ENCODE measurements at places on chromosomes 6 and 20.

DNA sequence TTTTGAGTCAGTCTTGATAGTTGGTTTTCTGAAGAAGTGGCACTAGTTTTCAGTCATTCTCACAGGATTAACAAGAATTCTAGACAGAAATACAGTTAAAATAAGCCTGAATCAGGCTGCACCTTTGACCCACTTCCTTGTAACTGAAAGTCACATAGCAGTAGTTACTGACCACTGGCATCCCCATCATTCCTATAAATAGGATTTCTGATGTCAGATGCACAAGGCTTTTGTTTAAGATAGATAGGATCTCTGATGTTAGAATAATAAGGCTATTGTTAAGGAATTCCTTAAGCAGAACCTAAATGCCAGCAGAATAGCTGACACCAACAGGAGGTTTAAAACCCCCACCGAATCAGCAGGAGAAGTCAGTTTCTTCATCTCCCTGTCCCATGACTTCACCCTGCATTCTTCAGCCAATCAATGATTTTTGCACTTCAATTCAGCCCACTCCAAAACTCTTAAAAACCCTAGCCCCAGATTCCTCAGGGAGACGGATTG is 30.6 kb upstream of the ZBTB24 start:
- DNase-seq: no peak

GRCh38 chr6:51450958-51451357 is 632.3 kb downstream of the TFAP2B start:
- DNase-seq: no peak

DNA sequence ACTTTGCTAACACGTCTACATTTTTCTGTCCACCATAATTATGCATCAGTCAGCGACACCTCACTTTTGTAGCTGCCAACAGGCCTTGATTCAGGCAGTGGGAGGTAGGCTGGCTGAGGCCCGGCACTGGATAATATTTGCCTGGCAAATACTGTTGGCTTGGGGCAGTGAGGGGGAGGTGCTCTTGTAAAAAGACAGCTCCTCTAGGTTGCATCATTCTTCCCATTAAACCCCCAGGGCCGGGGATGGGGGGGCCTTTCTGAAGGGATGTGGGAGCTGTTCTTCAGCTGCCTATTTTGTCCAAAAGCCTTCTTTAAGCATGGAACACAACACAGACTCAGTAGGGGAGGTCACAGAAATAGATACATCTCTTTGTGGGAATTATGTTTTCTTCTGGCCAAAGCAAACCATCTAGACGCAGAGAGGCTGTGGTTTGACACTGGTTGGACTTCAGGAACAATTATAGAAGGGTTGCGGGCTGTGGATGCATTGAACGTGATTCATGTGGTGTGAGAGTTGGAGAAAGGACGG is 338.3 kb upstream of the NT5E start:
- no peak for DNase-seq

- no peak for DNase-seq
Measured at GRCh38 chr6:42418724-42419123, 33.0 kb downstream of the TRERF1 start.

DNA sequence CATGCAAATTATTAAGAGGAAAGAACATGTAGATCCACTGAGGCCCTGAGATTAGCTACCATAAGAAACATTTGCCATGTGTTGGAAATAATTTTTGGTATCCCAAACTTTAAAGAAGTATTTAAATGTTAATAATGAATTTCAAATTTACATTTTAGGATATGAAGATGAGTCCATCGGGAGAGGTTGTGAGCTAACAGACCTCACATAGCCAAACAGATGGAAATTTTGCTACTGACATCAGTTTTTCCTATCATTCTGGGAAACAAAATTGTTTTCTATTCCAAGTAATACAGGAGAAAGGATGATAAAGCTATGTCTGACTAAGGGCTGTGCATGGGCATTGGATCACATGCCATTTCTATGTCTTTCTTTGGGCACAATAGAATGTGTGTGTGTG is 809.6 kb downstream of the TENT5A start:
- no peak for DNase-seq

GRCh38 chr20:59006167-59006863 is 739 bp downstream of the CTSZ start:
- no peak for DNase-seq

DNA sequence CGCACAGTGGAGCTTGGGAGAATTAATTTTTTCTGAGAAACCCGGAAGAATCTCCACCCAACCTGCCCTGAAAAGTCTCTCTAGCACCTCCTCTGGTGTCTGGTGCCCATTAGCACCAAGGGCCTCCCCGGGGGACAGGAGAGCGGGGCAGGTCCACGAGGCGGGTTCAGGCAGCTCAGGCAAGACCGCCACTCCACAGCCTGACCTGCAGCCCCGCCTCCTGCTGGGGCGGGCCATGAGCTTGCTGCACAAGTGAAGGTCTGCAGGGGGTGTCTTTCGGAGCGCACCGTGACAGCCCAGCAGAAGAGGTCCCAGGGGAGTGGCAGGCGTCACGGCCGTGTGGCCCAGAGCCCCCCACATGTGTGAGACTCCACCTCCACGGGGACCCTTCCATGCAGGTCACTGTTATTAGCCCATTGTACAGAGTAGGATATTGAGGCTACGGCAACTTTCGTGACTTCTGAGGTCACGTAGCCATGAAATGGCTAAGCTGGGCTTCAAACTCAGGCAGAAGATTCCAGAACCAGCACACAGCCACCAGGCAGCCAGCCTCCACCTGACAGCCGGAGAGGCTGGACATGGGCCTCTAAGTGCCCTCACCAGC is 63.9 kb upstream of the SLCO4A1 start:
- no peak for DNase-seq

DNA sequence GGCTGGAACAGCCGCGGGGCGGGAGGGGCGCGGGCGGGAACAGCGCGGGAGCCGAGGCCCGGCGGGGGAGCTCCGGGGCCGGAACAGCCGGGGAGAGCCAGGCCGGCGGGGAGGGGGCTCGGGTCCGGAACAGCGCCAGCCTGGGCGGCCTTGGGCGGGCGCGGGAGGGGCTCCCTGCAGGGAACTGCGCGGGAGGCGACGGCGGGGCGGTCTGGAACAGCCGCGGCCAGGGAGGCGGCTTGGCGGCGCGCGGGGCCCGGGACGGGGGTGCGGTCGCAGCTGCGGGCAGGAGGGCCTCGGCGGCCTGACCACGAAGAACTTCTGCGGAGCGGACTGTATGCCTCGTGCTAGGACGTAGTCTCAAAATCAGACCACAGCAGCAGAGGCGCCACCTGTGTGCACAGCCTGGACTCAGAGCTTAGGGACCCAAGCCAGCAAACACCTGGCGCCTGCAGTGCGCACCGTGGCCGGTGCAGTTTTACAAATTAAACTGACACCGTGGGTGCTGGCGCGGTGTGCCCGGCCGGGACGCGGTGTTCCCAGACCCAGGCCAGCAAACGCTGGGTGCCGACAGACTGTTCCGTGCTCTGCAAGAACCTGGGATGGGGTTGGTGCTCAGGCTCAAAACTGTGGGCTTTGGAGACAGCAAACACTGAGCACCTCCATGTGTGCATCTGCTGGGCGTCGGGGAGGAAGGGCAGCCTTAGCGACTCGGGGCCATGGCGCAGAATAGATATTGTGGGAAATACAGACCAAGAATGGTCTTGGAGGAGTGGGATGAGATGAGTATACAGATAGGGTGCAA is 572 bp downstream of the ZNF341 start:
- peak; percentile 50 for DNase-seq

GRCh38 chr20:61801857-61802442 is 263.7 kb downstream of the TAF4 start:
- no peak for DNase-seq

DNA sequence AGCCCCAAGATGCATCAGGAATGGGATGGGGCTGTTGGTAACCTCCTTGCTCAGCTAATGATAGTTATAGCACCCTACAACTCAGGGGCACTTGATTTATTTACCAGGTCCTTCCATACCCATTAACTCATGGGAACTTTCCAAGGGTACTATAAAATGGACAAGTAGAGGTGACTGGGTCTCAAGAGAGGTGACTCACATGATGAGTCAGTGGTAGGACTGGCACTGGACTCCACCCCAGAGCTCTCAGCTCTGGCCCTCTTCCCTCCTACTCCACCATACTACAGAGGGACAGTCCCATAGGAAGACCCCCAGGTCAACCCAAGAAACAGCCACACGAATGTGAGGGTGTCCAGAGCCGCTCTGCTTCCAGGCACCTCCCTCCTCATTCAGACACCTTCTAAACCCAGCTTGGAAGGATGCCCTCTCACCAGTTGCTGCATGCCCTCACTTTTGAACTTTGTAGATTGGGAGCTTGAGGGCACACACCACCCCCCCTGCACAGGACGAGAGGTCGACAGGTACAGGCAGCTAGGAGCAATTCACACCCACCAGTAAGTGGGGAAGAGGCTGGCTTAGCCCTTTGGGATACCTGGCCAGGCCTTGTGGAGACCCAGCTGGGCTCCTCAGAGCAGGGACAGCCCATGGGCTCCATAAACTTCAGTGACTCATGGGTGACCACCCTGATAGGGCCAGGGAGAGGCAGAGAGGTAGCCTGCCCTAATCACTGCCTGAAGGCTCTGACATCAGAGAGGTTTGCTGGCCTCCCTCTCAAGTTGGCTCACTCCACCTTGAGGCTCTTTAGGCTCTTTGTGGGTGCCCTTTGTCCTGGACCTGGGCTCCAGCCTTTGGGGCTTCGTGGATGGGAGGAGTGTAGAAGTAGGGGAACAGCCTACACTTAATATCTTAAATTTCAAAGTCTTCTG is 81.6 kb upstream of the MLN start:
- no peak for DNase-seq

- no peak for DNase-seq
Measured at GRCh38 chr6:158290040-158290439, 22.2 kb upstream of the TULP4 start.

DNA sequence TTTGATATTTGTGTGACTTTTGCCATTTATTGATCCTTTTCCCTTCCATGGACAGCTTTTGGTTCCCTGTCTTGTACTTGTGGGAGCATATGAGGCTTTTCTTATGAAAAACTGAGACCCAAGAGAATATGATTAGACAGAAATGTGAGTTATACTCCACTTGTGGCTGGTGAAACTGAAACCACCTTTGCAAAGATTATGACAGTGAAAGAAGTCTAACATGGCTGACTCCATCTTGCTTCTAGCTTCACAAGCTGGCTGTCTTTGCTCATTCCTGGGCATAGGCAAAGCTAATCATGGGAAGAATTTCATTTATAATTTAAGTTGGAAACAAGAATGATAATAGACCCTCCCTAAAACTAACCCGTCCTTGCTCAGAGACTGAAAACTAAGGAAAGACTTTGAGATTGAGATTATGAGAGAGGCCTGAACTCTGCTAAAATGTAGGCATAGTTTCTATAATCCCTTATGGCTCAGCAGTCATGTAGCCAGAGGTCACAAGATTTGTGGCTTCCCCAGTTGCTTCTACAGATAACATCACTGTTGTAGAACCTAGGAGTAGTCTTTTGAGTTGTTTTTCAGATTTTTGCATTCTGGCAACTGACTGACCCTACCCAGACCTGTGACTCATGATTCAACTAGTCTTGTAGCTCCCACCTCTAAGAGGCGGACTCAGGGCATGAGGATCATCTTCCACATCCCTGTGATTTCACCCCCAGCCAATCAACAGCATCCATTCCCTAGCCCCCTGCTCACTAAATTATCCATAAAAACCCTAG is 50.9 kb upstream of the CD2AP start:
- no peak for DNase-seq

DNA sequence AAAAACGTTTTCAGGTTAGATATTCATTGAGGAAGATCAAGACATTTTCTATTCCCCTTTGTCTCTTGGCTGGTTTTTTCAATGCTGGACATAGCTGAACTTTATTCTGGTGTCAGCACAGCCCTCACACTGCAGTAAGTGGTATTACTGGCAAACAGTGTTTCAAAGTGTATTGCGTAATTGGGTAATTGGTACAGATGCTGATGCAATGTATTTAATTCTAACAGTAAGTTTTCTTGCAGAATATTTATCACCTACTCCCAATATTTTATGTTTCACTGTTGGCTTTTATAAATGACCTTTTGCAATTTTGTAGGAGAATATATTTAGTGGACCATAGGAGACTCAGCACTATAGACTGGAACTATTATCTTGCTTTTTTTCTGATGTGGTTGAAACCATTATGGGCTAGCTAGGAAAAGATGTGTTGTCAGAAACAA is 287.6 kb upstream of the SOX4 start:
- no peak for DNase-seq

GRCh38 chr20:61454053-61454452 is 202.0 kb downstream of the CDH4 start:
- DNase-seq: no peak

GRCh38 chr6:149062653-149063348 is 254.7 kb upstream of the TAB2 start:
- DNase-seq: no peak

GRCh38 chr20:22080985-22081384 is 375.5 kb downstream of the PAX1 start:
- no peak for DNase-seq

DNA sequence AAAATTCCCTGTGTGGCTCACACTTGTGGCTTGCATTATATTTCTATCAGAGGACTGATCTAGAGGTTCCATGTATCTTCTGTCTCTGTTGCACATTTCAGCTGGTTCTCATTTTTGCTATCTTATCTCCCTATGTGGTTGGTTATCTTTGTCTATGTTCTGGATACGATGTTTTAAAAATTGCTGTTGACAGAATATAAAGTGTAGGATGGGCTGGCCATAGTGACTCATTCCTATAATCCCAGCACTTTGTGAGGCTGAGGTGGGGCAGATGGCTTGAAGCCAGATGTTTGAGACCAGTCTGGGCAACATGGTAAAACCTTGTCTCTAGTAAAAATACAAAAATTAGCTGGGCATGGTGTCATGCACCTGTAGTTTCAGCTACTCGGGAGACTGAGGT is 9.9 kb upstream of the ULBP3 start:
- DNase-seq: no peak

- no peak for DNase-seq
Measured at GRCh38 chr6:148037496-148037895, 305.1 kb upstream of the SASH1 start.

DNA sequence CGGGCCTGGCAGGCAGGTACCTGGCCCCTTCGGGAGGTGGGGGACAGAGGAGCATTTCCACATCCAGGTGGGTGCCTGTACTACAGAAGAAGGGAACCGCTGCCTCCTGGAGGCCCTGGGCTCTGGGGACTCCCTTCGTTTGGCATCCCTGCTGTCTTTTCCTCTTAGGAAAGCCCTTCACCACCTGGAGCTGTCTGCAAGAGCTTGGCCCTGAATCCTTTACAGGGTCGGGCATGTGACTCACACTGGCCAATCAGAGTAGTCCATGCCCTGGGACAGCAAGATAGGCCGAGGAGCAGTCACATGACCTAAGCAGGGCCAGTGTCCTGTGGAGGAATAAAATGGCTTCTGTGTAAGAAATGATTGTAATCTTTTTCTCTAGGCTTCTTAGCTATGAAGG is 224.9 kb downstream of the ANKRD60 start:
- DNase-seq: no peak

DNA sequence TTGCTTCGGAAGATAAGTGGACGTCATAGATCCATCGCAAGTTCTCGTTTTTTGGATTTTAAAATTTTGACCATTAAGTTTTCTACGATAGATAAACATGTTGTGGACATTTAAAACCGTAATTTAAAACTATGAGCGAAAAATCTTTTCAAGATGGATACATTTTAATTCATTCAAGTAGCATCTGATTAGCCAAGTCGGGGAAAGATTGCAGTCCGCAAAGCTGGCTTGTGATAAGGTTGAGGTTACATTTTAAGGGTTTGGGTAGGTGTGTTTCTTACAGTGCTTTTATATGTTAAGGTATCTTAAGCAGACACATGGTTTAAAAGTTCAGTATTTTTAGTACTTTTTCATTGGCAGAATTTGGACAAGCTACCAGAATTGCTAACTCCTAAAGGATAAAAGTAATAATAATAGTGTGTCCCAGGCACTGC is 1.2 kb downstream of the WTAP start:
- DNase-seq: no peak

Data from stimulated activated CD4-positive, alpha-beta T cell treated with anti-CD3 and anti-CD28 coated beads, TNF-alpha, amount 100 ng/mL, for 24 hours (primary cell).